T1000 (cell line): ENCODE measurements at places on chromosomes 6 and 20.

GRCh38 chr6:111683749-111684267, 78.1 kb upstream of the TRAF3IP2 start:
- DNase-seq, result no peak

DNA sequence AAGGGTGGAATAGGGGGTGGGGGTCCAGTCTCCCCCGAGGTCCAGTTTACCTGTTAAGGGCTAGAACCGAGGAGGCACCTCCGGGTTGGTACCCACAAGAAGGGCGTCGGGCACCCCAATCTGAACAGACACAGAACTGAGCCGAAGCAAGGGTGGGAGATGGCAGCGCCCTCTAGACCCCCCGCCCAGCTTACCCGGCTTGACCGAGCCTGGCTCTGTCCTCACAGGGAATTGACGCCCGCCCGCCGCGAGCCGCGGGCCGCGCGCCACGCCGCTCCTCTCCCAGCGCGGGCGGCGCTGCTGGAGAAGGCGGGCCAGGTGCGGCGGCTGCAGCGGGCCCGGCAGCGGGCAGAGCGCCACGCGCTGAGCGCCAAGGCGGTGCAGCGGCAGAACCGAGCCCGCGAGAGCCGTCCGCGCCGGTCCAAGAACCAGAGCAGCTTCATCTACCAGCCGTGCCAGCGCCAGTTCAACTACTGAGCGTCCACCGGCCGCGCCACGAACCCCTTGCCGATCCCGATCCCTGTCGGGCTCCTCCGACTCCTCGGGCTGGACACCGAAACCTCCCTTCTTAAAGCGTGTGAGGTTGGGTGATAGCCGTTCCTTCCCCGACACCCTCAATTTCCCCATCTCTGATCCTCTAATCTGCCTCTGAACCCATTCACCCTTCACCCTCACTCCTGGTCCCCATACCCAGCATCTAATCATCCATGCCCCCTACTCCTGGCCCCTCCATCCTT, 5.9 kb downstream of the TP53INP2 start:
- peak; percentile 64 for DNase-seq

DNA sequence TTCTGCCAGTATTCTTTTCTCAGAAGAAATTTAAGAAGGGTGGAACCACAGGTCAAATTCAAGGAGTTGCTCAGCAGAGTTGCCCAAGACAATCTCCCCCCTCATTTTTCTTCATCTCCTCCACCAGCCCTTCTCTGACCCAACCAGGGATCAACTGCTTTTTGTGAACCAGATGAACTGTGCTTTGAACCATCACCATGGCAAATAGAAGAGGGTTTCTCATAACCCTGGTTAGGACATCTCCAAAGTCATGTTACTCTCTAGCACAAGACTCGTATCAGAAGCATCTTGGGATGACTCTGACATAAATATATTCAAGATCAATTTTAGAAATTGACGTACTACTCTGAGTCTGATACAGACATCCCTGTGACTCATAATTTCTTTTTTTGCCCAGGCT, 130.7 kb downstream of the ALDH8A1 start:
- no peak for DNase-seq

DNA sequence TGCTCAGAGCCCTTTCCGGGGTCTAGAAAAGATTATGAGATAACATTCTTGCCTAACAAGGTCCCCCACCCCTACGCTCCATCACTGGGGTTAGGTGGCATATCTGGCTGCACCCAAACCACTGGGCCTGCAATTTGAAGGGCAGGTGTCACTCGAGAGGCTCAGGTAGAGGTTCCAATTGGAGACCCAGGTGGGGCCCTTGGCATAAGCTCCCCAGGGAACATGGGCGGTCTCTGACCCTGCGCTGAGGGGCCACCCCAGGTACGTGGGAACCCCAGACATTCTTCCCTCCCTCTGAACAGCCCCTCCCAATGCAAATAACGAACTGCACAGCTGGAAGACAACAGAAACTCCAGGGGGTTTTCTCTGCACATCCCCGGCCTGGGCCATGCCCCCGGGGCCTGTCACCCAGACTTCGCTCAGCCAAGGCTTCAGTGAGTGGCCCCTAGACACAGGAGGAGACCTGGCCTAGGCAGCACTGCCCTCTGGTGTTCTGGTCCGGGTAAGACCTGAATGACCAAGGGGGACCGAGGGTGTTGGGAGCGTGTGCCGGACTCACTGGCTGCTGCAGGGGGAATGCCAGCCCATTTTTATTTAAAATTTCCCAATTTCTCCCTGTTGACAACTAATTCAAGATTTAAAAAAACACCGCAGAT, 47.5 kb downstream of the DSTN start:
- no peak for DNase-seq

- no peak for DNase-seq
Observed at GRCh38 chr6:75568965-75569364, 32.7 kb upstream of the SENP6 start.

DNA sequence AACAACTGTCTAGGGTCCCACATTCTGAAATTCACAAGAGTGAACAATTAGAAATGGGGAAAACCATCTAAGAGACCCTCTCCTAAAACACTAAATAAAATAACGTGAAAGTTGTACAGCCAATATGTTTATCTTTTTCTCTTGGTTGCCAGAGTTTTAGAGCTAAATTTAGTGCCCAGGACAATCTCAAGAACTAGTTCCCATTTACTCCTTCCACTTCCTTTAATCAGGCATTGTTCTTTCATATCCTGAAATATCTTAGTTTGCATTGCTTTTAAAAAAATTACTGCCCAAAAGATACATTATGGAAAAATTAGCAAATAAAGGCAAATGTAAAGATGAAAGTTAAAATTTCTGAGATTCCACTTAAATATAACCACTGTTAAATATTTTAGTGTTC, 33.1 kb upstream of the UBR2 start:
- DNase-seq, result no peak

DNA sequence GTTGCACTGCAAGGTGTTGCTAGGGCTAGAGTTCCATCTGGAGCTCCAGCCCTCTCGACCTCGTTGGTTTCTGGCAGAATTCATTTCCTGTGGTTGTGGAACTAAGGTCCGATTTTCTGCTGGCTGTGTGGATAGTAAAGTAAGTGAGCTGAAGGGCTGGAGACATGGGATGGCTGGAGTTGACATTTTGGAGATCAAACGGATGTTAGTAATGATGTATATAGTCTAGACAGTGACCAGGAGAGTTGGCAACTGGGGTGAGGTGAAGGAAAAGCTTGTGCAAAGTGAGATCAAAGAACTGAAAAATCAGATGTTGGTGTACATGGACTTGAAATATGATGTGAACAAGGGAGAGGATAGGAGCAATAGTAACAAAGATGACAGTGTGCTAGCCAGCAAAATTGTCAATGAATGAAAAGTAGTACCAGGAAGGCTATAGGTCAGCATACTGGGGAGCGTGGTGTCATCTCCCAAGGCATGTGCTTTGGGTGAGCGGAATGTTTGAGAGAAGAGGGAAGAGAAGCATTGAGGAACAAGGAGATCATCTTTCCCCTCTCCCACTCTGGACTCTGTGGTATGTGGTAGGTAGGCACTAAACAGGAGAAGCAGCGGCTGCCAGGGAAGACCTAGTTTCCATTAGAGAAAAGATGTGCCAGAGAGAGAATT, 7.8 kb downstream of the QRSL1 start:
- DNase-seq, result no peak

DNA sequence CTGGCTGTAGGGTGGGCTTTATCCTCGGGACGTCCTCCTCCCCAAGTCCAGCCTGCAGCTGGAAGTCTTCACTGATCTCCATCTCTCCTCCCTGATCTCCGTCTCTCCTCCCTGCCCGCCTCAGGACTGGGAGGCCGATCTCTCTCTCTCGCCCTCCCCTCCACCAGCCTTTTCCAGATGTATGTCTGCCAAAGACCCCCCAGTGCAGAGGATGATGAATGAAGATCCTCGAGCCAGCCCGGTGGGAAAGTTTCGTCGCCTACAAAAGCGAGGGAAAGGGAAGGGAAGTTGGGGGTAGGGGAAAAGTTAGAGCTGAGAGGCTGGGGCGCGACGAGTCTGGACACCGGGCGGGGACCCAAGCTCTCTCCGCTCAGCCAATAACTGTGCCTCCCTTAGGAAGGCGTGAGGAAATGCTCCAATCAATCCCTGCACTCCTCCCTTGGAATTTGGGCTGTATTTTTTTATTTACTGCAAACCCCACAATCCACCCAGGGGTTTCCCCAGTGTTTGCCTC, 595 bp upstream of the SRF start:
- no peak for DNase-seq

- no peak for DNase-seq
Observed at GRCh38 chr6:45942953-45943352, 72.7 kb downstream of the CLIC5 start.

GRCh38 chr6:32809171-32809570, 7.6 kb downstream of the HLA-DOB start:
- no peak for DNase-seq

DNA sequence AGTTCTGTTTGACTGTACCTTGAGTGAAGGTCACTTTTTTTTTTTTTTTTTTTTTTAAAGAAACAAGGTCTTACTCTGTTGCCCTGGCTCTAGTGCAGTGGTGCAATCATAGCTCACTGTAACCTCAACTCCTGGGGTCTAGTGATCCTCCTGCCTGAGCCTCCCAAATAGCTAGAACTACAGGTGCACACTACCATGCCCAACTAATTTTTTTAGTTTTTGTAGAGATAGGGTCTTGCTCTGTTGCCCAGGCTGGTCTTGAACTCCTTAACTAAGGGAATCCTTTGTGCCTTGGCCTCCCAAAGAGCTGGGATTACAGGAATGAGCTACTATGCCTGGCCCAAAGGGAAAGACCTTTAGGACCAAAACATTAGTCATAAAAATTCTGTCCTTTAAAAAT, 413.7 kb downstream of the CDKAL1 start:
- no peak for DNase-seq

GRCh38 chr20:46814366-46815232, 80.0 kb upstream of the EYA2 start:
- peak; percentile 63 for DNase-seq

GRCh38 chr6:116695401-116695800, 14.4 kb downstream of the KPNA5 start:
- DNase-seq, result no peak

DNA sequence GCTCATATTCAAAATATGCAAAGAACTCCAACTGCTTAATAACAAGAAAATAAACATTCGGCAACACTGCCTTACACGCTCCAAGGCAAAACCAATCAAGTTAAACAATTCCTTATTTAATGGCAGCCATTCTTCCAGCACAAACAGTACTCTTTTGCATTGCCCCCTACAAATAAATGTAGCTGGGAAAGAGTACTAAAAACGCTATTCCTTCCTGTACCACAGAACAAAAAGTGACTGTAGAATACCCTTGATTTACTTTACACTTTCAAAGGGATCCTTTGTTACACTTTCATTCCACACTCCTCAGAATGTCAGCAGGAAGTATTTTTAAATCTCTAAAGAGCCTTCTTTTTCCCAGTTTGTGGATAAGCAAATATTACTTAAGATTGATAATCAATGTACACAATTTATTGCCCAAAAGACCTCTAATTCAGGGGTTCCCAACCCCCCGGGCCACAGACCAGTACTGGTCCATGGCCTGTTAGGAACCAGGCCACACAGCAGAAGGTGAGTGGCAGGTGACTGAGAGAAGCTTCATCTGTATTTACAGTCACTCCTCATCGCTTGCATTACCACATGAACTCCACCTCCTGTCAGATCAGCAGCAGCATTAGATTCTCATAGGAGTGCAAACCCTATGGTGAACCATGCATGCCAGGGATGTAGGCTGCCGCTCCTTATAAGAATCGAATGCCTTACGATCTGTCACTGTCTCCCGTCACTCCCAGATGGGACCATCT, 51.6 kb downstream of the MBOAT1 start:
- DNase-seq, result no peak

- DNase-seq, result no peak
Observed at GRCh38 chr20:24970754-24971153, 21.7 kb downstream of the CST7 start.

DNA sequence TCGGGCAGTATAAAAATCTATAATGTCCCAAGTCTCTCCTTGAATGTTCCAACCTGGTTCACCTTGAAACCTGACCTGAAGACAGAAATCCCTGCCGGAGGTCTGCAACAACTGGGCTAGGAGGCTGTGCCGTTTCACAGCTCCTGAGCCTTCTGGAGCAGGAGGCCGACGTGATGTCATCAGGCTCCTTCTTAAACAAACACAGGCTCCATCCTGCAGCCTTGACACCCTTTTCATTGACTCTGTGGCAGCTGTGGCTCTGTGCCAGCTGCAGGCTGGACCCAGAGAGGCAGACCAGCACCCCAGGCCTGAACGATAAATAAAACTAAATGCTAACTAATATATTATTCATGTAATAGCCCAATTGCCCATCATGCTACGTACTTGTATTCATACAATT, 483.9 kb downstream of the CD83 start:
- no peak for DNase-seq

GRCh38 chr20:3652221-3652620, 11.0 kb downstream of the GFRA4 start:
- DNase-seq, result no peak

GRCh38 chr6:167141667-167142432, 15.9 kb downstream of the GPR31 start:
- no peak for DNase-seq

GRCh38 chr20:43755851-43756250, 29.0 kb upstream of the GTSF1L start:
- no peak for DNase-seq

GRCh38 chr6:127458222-127458621, 967 bp downstream of the KIAA0408 start:
- no peak for DNase-seq

- no peak for DNase-seq
Observed at GRCh38 chr6:112253498-112253840, 898 bp downstream of the LAMA4 start.

DNA sequence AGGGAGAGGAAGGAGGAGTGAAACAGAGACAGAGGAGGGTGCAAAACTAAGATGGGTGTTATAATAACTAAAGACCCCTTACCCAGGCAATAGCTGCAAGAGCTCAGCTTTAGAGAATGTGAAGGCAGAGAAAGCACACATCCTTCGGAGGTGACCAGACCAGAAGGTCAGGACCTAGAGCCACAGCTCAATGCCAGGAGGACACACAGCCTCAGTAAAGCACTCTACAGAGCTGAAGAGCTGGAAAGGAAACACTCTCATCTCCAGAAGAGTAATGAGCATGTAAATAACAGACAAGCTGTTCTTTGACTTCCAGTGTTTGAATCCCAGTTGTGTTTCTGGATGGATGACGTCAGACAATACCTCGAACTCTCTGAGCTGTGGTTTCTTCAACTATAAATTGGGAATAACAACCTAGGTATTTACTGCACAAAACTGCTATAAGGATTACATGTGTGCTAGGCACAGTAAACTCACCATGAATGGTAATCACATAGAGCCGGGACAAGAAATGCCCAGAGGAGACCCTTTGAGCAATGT, 63.2 kb downstream of the MAP3K5 start:
- DNase-seq, result no peak

DNA sequence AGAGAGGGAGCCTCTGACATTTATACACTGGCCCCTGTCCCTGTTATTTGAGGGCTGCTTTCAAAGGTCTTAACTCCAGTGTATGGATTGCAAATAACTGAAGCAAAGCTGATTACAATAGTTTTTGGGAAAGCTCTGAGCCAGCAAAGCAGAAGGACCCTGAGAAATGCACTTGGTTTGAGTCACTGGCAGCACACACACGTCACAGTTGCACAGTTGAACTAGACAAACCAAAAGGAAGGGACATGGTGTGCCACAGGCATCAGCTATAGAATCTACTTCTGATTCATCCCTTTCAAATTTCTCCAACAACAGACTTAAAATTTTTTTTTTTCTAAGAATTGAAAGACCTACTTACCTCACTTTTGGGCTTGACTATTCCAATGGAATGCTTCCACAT, 56.4 kb downstream of the SNRNP48 start:
- no peak for DNase-seq

GRCh38 chr6:111604259-111605099, 1.2 kb downstream of the TRAF3IP2 start:
- no peak for DNase-seq
